AG09309 (cell line): ENCODE measurements at places on chromosomes 3 and 15.

DNA sequence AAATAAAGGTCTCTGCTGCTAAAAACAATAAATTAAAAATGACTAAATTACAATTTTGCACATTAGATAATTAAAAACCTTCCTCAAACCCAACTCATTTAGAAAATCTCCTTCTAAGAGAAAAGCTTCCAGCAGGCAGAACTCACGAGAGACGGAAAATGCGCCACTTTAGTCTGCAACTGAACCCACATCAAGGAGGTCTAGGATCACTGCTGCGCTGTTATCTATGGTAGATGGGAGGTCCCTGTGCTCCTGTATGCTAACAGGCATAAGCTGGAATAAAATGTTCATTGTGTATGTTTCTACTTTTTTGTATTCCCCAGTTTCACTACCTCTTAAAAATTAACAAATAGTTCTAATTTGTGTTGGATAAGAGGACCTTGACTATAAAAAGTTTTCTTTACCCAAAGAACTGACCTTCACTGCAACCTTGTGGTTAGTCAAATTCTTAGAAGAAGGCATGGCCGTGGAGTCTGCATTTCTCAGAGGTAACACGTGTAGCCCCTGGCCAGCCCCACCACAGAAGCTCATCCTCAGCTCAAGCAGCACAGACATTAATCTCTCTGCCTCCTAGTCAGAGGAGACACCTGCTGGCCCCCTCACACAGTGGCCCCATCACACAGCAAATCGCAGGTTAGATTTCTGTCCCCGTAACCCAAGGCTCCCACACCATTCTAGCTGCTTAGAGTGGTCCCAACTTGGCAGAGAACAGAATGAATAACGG, 22.3 kb downstream of the STIMATE start:
- DNase-seq: no peak

DNA sequence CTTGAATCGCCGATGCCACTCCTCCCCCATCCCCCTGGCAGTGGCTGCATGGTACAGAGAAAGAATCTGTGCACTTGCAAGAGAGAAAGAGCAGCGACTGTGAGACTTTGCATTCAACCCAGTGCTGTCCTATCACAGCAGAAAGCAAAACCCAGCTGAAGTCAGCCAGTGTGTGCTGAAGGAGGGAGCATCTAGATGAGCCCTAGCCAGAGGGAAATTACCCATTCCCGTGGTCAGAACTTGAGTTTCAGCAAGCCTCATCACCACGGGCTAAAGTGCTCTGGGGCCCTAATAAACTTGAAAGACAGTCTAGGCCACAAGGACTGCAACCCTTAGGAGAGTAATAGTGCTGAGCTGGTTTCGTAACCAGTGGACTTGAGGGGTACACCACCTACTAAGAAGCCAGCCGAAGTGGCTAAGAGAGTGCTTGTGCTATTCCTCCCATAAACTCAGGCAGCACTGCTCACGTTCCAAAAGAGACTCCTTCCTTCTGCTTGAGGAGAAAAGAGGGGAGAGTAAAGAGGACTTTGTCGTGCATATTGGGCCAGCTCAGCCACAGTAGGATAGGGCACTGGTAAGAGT, 15.2 kb upstream of the PIK3R4 start:
- DNase-seq: no peak

DNA sequence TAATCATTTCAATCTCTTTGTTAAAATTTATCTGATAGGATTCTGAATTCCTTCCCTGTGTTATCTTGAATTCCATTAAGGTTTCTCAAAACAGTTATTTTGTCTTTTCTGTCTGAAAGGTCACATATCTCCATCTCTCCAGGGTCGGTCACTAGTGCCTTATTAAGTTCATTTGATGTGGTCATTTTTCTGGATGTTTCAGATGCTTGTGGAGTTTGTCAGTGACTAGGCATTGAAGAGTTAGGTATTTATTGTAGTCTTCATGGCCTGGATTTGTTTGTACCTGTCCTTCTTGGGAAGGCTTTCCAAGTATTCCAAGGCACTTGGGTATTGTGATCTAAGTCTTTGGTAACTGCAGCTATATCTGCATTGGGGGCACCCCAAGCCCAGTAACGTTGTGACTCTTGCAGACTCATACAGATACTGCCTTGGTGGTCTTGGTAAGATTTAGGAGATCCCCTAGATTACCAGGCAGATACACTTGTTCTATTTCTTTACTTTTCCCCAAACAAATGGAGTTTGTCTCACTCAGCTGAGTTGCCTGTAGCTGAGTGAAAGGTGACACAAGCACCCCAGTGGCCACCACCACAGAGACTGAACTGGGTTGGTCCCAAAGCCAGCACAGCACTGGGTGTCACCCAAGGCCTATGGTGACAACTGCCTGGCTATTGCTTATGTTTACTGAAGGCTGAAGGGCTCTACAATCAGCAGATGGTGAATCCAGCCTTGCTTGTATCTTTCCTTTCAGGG, 18.9 kb upstream of the SLC27A2 start:
- no peak for DNase-seq

DNA sequence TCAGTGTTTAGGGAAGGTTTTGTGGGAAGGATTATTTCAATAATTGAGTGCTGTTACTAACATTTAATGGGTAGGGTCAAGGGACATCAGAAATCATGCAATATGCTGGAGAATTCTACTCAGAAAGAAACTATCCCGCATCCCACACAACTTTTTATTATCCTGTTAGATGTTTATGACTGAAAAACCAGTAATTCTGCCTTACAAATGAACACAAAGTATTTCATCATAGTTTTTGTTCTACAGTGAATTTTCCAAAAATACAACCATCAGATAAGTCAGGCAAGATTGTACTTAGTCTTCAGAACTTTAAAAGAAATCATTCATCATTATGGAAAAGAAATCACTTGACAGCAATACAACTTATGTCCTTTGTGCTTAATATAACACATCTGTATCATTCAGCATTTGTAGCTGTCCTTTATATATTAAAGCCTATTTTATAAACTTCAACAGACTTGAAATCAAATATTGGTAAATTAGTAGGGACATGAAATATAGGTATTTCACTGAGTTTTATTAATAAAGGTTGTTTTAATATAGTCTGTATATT, 61.9 kb downstream of the TRPM7 start:
- peak; percentile 49 for DNase-seq

DNA sequence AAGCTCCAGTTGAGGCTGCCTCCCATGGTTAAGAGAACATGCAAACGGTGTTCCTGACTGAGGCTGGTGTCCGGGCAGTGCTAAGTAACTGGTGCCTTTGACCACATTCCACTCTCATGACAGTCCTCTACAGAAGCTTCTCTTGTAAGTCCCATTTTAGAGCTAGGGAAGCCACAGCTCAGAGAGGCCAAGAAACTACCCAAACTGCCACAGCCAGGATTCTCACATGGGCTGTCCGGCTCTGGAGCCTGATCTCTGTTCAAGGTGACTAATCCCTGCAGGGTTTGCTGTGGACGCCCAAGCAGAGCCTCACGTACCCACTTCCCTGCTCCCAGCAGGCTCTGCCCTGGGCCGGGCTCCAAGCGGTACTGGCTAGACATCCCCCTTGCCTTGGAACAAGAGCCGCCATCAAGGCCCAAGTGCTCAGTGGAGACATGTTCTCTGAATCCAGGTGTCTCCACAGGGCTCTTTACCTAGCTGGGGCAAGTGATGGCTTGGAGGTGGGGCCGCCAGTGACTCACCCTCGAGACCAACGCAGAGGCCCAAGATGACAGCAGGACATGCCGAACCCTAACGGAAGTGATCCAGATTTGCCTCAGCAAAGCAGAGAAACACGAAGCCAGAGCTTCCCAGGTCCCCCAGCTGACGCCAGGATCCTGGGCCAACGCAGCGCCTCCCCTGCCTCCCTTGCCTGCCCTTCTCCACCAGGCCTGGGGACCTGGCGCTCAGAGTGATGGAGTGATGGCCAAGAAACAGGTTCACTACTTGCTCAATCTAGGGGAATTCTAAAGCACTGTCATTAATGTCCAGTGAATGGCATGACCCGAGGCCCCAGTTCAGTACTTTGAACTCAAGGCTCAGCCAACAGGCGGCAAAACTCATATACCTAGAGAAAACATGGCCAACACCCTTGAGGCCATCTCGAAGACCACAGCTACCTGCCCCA, 24.4 kb downstream of the KLHL25 start:
- DNase-seq: no peak

GRCh38 chr15:78243058-78243457, 8.7 kb upstream of the ACSBG1 start:
- DNase-seq: no peak

DNA sequence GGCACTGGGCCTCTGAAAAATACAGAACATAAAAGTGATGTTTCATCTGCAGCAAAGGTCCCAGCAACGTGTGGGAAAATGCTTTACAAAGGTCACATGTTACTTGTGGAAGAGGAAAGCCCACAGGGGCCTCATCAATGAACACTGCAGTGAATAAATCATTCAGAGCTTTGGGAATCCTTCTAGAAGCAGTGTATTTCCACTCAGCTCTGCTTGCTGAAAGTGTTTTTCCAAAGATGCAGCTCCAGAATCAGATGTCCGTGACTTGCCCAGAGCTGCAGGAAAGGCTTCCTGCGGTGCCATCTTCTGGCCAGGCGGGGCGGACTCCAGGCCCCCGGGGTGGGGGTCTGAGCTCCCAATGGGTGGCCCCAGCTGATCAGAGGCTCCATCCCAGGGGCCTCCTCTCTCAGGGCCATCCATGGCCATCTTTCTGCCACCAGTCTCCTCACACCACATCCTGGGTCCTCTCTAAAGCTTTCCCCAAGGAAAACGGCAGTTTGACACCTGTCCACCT, 81.5 kb downstream of the C3orf70 start:
- no peak for DNase-seq

DNA sequence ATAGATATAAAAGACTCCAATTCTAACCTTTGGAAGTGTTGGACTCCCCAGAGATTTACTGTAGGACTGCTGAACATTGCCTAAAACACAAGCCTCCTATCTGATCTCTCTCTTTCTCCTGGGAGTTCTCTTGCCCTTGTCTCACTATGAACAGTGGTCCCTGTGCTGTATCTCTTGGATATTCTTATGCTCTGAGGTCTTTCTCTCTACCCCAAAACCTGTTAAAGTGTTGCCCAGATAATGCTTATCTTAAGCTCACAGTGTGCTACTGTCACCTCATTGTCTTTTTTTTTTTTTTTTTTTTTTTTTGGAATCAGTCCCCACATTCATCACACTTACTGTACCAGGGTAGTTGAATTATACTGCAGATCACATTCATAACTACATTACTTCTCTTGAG, 131.0 kb upstream of the CBLB start:
- DNase-seq: no peak

- no peak for DNase-seq
These were observed 45.0 kb upstream of the SLC6A11 start for GRCh38 chr3:10770981-10771380.

DNA sequence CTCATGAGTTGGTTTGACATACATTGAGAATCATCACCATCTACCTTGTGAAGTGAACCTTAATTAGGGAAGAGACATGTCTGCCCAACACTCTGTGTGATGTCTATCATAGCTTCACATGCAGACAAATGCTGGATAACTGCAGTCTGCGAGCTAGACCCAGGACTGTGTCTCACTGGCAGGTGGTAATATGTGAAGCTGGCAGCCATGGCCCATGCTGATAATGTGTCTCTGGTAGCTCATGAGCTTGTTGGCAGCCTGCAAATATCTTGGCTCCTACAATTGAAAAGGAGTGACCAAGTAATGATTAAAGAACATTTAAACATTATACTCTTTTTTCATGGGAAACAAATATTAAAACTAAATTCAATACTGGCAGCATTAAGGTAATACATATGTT, 234.8 kb downstream of the CHST2 start:
- DNase-seq: no peak

GRCh38 chr3:37093481-37093880, 80.9 kb downstream of the LRRFIP2 start:
- DNase-seq: no peak
